ENCODE measurements at places on chromosomes 1 and 21. TPM values are rescaled to one million over a fixed set of nuclear protein-coding genes. Genes with fewer than 3 reads are reported as not detected.

The PRAMEF9 gene
- not detected for total RNA-seq

The AIRE gene
- not detected for total RNA-seq

The LHX8 gene
- total RNA-seq = not detected

The IFI44L gene
- total RNA-seq = 0.88 TPM

The AVPR1B gene
- total RNA-seq = not detected

The RGS1 gene
- 1.7 TPM for total RNA-seq

The VCAM1 gene
- 1.0 TPM for total RNA-seq

- ATAC-seq = no peak
Observed at GRCh38 chr1:43307458-43308158, 6.8 kb downstream of the TIE1 start.

- ATAC-seq = no peak
Observed at GRCh38 chr1:2589431-2590232, 3.1 kb downstream of the PRXL2B start.

DNA sequence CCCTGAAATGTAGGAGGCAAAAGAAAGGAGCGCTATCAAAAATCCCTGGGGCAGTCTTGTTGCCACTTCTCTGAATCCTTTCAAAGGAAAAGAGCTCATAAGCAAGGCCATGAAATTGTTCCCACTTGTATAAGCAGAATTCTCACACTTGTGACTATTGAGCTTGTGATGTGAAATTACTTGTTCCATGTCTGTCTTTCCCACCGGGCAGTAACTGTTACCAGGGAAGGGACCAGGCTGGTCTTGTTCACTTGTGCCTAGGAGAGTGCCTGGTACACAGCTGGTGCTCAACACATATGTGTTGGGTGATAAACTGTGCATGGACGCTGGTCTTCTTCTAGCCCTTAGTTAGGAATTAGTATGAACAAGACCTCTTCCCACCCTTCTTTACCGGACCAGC, 150.6 kb downstream of the CDC7 start:
- no peak for ATAC-seq

DNA sequence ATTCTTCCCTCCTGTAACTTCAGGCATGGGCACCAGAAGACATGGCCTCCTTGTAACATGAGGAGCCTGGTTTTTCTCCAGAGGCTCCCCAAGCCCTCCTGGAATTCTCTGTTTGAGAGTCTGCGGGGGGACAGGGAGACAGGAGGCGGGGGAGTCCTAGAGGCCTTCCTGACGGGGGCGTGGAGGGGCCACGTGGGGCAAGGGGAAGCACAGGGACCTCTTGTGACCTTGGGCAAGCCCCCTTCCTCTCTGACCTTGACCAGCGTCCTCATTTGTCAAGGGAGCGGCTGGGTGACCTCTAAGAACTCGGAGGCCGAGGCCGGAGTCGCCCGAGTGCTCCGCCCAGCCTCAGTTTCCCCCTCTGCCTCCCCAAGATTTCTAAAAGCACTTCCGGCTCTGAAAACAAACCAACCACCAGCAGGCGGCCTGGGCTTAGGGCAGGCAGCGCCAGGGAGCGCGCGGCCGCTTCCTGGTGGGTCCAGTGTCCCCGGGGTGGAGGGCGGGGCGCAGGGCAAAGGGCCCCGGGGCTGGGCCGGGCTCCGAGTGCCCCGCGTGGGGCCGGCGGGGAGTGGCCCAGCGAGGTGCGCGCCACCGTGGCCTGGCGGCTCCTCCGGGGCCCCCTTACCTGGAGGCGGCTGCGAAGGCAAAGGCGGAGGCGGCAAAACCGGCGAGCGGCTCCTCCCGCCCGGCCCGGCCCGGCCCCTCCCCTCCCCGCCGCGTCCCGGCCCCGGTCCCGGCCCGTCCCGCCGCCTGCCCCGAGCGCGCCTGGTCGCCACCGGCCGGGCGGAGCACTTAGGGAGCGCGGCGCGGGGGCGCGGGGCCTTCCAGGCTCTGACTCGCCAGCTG, at the start of gene TMCO4:
TMCO4 (minus strand) TSS at position 687 of the 846 bp plus-strand sequence. CDS start 19,158 bp downstream, outside the sequence.
- ATAC-seq = peak; percentile 74

DNA sequence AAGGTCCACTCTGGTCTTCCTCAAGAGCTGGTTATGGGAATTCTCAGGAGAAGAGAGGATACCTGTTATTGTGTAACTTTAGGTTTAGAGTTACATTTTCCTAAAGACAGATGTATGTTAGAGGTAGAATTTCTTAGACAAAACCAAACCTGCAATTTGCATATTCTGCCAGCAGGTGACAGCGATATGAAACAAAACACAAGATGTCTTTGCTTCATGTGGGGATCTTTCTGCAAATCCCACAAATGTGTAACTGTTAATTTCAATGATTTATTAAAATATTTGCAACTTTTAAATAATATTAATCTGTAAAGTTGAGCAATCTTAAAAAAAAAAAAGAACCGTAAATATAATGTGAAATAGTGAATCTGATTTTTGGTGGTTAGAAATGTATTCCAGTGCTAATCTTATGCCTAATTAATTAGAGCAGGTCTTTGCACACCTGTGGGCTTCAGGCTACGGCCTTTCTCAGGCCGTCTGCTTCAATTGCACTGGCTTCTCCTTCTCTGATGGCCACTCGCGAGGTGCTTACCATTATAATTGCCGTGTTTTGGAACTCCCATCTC, 33.4 kb downstream of the FAM78B start:
- no peak for ATAC-seq

- ATAC-seq = no peak
Observed at GRCh38 chr1:114097109-114097508, 56.6 kb downstream of the SYT6 start.

GRCh38 chr1:218447010-218447689, 102.0 kb downstream of the TGFB2 start:
- ATAC-seq = no peak

GRCh38 chr1:46723901-46724300, 5.0 kb upstream of the EFCAB14 start:
- no peak for ATAC-seq

DNA sequence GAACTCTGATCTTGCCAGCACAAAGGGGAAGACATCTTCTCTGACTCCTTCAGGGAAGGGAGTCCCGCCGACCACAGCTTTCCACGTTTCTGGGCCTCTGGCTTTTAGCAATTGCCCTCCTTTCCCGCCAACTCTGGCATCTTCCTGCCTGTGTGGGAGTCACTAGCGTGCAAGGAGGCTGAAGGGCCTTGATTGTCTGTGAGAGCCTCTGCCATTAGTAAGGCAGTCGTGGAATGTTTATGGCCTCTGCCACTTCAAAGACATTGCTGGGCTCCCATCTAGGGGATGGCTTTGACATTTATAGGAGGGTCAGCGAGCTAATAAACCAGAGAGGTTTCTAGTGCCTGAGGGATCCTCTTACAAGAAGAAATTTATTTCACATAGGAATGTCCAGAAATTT, 14.3 kb upstream of the PROK1 start:
- ATAC-seq = no peak

DNA sequence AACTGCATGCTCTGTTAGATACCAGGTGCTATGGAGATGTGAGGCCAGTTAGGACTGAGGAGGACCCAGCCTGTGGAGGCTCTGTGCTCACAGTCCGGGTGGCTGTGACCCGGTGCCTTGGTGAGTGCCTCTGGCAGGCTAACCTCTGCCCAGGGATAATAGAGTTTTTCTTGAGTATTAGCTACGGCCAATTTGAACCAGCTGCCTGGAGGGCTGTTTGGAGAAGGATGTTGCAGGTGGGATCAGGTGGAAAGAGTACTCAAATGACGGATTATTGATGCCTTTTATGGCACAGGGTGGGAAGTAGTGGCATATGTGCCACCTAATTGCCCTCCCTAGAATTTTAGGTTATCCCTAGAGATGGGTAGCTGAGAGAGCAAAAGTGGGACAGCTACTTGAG, 182.7 kb downstream of the GRIK3 start:
- ATAC-seq = no peak

DNA sequence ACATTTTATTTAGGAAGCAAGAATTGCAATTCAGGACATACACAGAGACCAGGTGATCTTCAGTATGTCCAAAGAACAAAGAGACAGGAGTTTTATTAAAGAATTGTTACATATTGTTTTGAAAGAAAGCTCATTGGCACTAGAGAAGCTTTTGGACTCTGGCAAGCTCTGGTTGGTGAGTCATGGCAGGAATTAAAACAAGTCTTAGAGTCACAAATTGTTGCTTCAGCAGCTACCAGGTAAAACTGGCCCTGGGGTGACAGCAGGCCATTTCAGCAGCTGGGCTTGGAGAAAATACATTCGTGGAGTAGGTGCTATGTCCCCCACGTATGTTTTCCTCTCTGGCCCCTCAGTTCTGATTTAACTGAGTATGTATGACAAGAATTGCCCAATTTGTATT, 58.8 kb downstream of the MAP3K21 start:
- peak; percentile 63 for ATAC-seq

- peak; percentile 53 for ATAC-seq
Observed at GRCh38 chr1:99264201-99265021, at the start of gene PLPPR4. Gene PLPPR4 (plus strand): TSS chr1:99264492. CDS start chr1:99264594, 102 bp downstream.

DNA sequence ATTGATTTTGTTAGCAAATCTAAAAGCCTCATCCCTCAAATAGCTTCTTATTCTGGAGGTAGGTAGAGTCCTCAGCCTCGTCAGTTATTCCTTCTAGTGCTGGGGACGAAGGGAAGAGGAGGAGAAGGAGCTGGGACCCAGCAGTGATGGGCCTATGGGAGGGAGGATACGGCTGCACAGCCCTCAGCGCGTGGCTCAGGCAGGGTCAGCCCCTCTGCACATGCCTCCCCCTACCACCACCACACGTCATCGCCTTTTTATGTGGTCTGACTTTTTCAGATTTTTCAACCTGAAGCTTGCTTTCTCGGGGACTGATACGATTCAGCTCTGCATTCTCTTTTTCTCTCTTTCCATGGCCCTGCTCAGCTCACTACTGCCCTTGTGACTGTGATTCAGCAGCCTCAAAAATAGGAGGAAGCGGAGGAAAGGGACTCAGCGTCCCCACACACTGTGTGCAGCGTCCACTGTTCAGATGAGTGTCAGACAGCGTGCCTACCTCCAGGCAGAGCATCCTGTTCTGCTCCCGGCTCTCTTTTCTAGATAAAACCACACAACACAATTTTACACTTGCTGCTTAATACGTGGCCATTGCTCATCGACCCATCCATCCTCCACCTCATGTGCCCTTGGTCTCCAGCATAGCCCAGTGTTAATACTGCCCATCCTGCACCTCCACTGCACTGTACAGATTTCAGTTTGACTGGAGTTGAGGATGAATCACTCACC, 827 bp downstream of the OR2B11 start:
- ATAC-seq = no peak

GRCh38 chr1:169563019-169563615, 23.2 kb downstream of the F5 start:
- no peak for ATAC-seq

GRCh38 chr1:77687519-77687906, 5.1 kb upstream of the ZZZ3 start:
- ATAC-seq = no peak

DNA sequence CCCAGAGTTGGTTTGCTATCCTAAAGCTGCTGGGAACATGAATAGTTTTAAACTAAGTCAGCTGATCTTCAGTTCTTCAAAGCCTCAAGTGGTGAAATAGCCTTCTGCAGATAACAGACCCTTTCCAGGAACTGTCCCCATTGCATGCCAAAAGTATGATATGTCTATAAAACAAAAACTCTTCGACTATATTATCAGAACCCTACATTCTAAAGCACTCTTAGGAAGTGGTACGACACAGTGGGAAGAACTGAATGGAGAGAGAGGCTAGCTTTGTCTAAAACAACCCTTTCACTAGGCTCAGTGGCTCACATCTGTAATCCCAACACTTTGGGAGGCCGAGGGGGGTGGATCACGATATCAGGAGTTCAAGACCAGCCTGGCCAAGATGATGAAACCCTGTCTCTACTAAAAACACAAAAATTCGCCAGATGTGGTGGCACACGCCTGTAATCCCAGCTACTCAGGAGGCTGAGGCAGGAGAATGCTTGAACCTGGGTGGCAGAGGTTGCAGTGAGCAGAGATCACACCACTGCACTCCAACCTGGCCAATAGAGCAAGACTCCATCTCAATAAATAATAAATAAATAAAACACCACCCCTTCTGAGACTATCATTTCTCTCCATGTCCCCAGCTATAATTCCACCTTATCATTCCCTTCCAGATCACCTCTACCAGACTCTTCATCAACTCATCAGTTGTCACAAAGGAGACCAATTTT, 2.2 kb upstream of the FRRS1 start:
- ATAC-seq = no peak

GRCh38 chr1:53942127-53942957, 3.2 kb downstream of the IFT25 start:
- no peak for ATAC-seq
